SHP77 (cell line): ENCODE measurements at places on chromosomes 3 and 15.

DNA sequence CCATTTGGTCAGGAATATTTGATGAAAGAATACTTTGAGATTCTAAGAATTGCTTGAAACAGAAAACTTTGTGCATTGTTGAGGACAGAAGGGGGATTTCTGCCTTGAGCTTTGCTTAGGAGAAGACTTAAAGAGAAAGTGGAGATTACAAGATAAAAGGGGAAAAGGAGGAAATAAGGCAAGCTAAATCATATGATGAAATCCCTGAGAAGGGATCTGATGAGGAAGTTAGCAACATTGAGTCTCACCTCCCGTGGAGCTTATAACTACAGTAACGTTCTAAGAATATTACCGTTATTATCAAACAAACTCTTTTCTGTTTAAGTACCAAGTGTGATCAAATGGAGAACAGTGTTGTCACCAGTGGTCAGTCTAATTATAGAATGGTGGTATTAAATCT is 414.7 kb upstream of the NAALADL2 start:
- DNase-seq: no peak

GRCh38 chr3:162956711-162957110 is 1460.1 kb downstream of the OTOL1 start:
- DNase-seq: no peak

DNA sequence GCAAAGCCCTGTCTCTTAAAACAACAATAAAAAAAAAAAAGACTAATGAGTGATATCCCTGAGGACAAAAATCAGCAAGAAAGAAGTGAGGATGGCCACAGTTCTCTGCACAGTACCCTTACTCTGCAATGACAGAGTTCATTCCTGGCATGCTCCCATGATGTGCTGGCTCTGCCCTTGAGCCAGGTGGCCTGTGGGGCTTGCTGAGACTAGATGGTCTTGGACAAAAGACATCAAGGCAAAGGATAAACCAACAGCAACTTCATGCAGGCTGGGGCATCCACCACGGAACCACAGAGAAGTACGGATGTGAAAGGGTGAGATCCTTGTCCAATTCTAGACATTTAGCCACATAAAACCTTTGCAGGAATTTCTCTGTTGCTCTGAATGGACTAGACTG is 12.7 kb downstream of the MGLL start:
- no peak for DNase-seq

DNA sequence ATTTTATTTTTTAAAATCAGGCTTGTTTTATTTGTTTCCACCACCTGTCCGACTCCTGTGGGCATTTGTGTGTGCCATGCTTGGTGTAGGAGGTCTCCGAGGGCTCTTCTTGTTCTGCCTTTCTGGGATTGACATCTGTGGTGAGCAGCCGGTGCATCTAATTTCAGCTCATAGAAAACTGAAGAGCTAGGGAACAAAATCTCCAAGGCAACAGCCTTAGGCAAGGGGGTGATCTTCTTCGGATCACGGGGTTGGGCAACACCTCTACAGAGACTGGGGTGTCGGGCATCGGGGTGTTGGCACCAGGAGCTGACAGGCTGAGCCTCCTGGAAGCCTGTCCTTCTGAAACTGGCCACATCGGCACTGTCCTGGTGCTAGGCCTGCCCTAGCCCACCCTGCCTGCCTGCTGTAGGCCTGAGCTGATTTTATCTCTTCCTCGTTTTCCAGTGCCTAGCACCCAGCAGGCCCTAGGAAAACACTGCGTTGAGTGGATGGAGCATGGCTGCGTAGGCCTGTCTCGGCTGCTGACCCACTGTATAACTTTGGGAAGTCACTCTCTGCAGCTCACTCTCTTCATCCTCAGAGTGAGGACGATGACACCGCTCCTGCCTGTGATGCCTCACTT is 10.3 kb downstream of the CHCHD6 start:
- no peak for DNase-seq

- peak; percentile 48 for DNase-seq
Measured at GRCh38 chr3:177491296-177492032, 294.2 kb upstream of the TBL1XR1 start.

GRCh38 chr3:159443266-159443665 is 545.4 kb upstream of the IL12A start:
- DNase-seq: no peak

GRCh38 chr15:25242957-25243799 is 195.6 kb downstream of the UBE3A start:
- no peak for DNase-seq

DNA sequence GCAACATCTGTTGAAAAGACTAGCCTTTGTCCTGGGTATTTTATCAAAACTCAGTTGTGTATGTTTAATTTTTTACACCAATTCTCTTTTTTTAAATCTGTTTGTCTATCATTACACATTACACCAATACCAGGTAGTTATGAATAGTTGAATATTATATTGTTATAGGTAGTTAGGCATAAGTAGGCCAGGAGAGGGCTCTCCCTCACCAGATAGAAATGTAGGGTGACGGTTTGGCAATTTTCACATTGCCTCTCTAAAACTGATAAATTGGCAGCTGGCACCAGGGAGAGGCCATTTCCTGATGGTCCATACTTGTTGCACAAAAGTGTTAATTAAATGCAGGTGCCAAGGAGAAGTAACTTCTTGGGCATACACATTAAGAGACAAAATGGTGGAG is 483.1 kb upstream of the EPHA6 start:
- no peak for DNase-seq

GRCh38 chr3:53045518-53046170 is at the start of gene SFMBT1:
Gene SFMBT1 (minus strand): TSS chr3:53046073. CDS start chr3:52969128, 76,945 bp downstream.
- DNase-seq: peak; percentile 20

DNA sequence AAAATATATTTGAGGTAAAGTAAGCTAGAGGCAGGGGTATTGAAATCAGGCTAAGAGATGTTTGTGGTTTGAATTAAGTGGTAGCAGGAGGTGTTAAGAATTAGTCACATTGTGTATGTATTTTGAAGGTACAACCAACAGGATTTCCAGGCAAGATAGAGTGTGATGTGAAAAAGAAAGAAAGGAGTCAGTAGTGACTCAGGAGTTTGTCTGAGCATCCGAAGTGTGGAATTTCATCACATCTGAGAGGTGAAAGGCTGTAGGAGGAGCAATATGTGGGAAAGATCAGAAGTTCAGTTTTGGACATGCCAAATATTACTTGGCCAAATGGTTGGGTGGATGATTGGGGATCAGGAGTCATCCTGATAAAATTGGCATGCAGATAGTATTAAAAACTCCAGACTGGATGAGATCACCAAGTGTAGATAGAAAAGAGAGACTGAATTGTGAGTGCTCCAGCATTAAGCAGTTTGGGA is 32.1 kb upstream of the EBLN2 start:
- DNase-seq: no peak

DNA sequence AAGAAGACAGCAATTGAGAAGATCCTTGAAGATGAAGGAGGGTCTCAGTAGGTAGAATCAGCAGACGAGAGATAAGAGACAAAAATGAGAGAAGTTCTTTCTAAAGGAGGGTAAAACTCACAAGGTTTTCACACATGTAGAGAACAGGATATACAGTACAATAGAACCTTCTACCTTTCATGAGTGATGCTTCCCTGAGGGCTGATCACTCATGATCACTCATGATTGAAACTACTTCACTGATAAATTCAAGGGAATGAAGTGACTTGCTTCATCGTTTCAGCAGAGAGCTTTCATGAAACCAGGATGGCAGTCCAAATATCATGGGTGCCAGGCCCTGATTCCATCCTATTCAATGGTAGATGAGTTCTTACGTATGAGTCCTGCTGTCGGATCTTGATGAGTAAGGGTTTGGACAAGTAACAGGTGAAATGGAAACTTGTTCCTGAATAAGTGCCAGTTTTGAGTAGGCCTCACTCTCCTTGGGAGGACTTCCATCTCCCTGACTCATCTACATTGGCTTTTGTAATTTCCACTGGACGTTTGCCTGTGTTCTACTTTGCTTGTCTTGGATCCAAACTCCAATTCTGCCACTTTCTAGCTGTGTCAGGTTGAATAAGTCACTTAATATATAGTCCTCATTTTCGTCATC is 9.6 kb upstream of the CLDN16 start:
- DNase-seq: no peak

DNA sequence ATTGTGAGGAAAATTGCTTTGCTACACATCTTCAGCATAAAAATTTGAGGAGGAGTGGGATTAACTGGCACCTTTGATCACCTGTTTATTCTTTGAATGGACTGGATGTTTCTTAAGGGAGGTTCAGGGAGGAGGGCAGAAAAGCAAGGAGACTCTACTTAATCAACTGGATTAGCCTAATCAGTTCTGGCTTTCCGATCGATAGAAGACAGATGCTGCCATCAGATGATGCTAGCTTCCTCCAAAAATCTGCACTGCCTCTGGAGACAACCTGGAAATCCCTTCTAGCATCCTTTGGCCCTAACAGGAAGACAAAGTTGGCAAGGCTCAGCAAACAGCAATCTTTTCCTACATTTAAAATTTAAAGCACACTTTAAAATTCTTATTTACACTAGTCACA is 197.8 kb downstream of the EBLN2 start:
- DNase-seq: no peak

DNA sequence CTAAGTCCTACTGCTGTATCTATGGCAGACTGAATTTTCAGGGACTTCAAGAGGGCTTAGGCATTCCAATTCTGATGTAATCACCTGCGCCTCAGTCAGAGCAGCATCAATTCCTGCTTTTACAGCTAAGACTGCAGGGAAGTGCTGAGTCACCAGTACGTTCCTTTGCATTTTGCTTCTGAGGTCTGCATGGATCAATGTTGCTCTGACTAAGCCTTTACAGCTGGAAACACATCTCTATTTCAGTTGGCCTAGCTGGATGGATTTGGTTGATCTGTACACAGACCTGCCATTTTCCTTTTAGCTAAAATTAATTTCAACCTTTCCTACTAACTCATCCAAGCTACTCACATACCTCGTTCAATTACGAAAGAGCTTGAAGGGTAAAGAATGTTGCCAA is 51.3 kb downstream of the ETV5 start:
- no peak for DNase-seq

GRCh38 chr3:45753095-45753494 is 43.2 kb downstream of the SLC6A20 start:
- DNase-seq: no peak

DNA sequence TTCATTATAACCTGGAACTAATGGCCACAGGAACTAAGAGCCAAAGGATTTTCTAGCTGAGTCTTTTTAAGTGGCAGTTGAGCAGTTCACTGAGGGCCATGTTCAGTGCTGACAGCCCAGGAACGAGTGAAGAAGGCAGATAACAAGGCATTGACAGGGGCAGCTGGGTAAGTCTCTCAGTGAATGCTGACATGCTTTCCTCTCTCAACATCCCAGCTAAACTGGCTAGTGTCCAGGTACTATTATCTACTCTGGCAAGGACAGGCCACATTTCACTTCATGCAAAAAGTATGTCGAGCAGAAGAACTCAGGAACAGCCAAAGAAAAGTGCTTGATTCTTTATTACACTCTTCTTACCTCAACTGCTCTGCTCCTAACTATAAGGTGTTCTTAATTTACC is 515.9 kb downstream of the NLGN1 start:
- no peak for DNase-seq

GRCh38 chr15:85597155-85597815 is 197.4 kb downstream of the KLHL25 start:
- DNase-seq: no peak

- no peak for DNase-seq
Measured at GRCh38 chr15:78103406-78104118, 11.2 kb downstream of the SH2D7 start.

- DNase-seq: no peak
Measured at GRCh38 chr15:40247406-40247971, 8.6 kb downstream of the PAK6 start.
